ENCODE measurements at places on chromosomes 7 and 10. TPM values are rescaled to one million over a fixed set of nuclear protein-coding genes. Genes with fewer than 3 reads are reported as not detected.

Gene WDR86
- 0.33 TPM for total RNA-seq

Gene SLC39A12
- not detected for total RNA-seq

Gene GIMAP2
- total RNA-seq, result 19.5 TPM

Gene TRPV5
- 0.17 TPM for total RNA-seq

Gene GARIN1A
- total RNA-seq, result 1.2 TPM

Gene HOXA7
- not detected for total RNA-seq

Gene NEUROD6
- total RNA-seq, result not detected

Gene BTBD16
- total RNA-seq, result not detected

Gene HACD1
- 2.6 TPM for total RNA-seq

Gene SYNPO2L
- total RNA-seq, result not detected

Gene CALML3
- total RNA-seq, result not detected

Gene UTF1
- not detected for total RNA-seq

Gene NKX2-3
- total RNA-seq, result not detected

DNA sequence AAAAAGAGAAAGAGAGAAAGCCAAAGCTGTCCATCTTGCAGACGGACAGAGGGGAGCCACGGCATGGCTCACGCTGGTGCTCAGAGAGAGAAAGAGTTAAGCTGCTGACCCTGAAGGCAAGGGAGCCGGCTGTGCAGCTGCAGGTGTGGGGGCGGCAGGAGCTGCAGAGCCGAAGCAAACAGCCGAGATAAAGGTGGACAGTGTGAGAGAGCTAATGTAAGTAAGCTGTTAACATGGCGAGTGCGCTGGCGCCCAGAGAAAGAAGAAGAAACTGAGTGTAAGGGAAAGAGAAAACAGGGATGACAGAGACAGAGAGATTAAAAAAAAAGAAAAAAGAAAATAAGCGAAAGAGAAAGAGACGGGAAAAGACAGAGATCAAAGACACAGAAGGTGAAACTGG is 18.2 kb downstream of the COL17A1 start:
- no peak for DNase-seq

DNA sequence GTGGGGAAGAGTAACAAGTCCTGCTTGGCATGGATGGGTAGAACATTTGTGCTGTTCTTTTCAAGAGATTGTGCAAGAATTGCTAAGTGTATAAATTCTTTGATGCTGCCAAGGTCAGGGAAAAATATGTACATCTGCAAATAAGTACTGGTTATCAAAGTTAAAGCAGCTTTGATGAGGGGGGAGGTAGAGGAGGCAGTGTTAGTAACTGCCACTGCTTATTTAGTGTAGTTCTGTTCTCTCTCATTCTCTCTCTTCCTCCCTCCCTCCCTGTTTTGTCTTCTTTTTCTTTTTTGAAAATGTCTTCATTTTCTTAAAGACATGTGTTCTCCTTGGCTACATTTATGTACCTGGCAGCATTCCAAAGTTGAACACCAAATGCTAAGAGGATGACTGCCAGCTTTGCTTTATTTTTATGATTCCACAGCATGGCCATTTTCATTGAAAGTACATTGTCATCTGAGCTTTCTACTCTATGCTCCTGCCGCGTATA is 18.6 kb downstream of the CACNB2 start:
- DNase-seq, result no peak

- no peak for DNase-seq
These were observed 330.0 kb downstream of the BBS9 start for GRCh38 chr7:33459340-33459751.

GRCh38 chr10:16891375-16892313 is 74.4 kb upstream of the RSU1 start:
- DNase-seq, result no peak

GRCh38 chr10:77157248-77158019 is 480.2 kb downstream of the KCNMA1 start:
- DNase-seq, result no peak

- DNase-seq, result no peak
These were observed 337.5 kb upstream of the KAT6B start for GRCh38 chr10:74488907-74489306.

- DNase-seq, result no peak
These were observed 8.7 kb downstream of the ATP6V0E2 start for GRCh38 chr7:149882248-149883047.

GRCh38 chr7:157684909-157685429 is 348.2 kb downstream of the DNAJB6 start:
- DNase-seq, result no peak

- DNase-seq, result peak; percentile 47
These were observed 574 bp upstream of the IL6 start for GRCh38 chr7:22726345-22726906.

GRCh38 chr7:41439515-41439879 is 263.4 kb downstream of the INHBA start:
- no peak for DNase-seq

GRCh38 chr10:45470098-45471012 is 96.3 kb downstream of the ALOX5 start:
- peak; percentile 26 for DNase-seq

DNA sequence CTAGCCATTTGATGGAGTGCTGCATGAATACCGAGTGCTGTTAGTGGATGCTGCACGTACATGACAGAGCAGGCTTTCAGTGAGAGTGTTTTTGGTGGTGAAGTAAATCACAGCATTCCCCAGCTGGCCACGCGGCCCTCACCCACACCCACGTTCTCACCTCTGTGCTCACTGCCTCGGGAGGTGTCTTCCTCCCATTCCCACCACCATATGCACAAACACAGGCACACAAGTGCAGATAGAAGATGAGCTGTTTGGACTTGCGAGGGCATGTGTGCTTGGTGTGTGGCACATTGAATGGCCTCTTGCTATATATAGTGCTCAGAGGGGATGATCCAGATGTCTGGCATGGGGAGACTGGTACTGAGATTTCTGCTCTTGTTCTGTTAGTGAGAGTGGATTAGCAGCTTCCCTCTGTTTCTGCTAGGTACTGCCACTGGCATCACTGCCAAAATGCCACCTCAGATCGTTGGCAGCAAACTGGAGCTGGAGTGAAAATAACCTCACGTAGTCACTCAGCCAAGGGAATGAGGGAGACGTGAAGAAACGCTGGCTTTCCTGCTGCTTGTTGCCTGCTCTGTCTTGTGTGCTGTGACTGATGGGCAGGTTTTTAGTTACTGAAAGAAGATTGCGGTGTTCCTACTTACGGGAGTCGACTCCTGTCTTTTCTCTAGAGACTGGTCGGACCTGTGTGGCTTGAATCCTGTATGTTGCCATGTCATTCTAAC is 19.1 kb downstream of the DNAJB6 start:
- no peak for DNase-seq

DNA sequence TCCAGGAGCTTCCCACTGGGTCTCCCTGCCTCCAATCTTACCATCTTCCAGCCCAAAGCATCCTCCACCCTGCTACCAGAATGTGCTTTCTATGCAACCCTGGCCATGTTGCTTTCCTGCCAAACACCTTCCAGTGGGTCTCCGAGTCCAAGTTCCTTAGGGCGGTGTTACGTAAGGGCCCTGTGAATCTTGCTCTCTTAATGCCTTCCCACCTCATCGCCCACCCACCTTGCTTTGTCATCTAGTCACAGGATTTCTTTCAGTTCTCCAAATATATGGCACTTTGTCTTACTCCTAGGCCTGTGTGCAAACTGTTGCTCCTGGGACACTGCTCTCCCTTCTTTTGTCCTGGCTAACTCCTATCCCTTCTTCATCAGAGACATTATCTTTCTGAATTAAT is 344.5 kb downstream of the RPS24 start:
- DNase-seq, result no peak

GRCh38 chr10:131779661-131780394 is 121.0 kb upstream of the PPP2R2D start:
- no peak for DNase-seq

DNA sequence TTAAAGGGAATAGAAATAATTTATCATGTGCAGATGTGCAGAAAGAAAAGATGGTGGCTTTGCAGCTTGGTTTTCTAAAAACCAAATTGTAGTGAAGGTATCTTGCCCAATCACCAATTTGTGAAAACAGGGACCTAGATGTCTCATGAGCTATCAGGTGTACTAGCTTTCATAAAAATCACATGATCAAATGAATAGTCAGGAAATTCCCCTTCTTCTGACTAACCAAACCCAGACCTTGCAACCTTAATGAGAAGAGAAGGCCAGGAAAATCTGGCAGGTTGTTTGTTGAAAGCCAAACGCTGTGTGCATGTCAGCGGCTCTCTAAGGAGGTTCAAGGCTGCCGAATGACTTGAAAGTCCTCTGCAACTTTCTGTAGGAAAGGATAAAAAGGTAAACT is 304.4 kb upstream of the NRP1 start:
- DNase-seq, result no peak

DNA sequence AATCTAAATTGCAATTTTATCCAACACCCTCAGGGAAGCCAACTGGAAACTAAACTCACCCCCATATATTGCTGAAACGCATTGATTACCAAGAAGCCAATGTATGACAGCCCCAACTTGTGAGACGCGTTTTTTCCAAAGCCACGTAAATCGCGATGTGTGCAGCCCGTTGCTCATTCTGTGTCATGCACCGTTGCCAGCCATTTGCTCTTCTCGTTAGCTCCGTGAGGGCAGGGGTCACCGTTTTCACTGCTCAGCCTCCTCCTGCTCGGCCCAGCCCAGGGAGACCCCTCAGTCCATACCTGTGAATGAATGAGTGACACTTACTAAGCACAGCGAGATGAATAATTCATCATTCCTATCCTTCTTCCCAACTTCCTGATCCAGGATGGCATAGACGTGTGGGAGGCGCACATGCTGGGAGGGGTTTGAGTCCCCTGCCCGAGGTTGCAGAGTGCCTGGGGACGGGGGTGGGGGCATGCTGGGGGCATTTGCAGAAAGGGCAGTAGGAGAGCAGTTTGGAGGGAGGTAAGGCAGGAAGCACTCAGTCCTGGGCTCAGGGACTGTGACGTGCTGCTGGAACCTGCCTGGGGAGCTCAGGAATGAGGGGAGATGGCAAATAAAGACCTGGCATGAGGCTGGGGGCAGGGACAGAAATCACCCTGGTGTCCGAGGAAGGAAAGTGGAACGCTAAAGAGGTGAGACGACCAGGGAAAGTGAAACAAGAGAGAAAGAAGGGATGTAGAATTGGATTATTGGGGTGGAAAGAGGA is 104.2 kb upstream of the SDK1 start:
- DNase-seq, result no peak

DNA sequence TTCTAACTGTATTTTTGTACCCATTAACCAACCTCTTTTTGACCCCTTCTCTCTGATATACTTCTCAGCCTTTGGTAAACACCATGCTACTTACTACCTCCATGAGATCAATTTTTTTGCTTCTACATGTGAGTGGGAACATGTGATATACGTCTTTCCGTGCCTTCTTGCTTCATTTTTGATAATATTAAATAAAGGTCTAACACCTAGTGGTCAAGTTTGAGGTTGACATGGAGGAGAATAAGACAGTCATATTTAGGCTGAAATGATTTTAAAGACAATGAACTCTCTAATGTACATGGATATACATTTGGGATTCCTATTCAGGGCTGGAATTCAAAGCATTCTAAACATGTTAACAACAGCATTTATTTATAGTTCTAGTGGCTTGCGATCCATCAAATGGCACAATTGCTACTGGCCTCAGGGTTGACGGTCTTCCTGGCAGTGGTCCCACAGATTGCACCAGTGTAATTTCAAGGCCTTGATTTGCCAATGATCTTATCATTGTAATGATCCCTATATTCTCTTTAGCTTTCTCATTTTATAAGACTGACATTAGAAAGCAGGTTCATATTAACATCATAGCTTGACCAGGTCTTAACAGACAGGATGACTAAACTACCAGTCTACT is 315.9 kb upstream of the ETV1 start:
- no peak for DNase-seq

- DNase-seq, result no peak
These were observed 8.8 kb downstream of the PDAP1 start for GRCh38 chr7:99399597-99399996.

DNA sequence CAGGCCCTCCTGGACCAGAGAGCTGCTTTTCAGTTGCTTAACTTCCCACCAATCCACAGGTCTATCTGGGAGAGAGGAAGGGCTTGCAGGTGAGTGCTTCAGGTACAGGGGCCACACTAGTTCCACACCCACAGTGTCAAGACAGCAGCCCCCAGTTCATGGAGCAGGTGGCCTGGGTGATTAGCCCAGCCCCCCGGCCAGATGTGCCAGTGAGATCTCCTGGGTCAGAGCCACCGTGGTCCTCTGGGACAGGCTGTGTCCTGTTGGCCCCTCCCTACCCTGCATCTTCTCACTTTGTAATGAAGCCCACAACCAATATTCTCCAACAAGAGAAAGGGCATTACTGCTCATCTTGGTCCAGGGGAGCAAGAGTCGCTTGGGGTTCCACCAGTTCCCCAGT is 30.6 kb downstream of the DRGX start:
- DNase-seq, result no peak

DNA sequence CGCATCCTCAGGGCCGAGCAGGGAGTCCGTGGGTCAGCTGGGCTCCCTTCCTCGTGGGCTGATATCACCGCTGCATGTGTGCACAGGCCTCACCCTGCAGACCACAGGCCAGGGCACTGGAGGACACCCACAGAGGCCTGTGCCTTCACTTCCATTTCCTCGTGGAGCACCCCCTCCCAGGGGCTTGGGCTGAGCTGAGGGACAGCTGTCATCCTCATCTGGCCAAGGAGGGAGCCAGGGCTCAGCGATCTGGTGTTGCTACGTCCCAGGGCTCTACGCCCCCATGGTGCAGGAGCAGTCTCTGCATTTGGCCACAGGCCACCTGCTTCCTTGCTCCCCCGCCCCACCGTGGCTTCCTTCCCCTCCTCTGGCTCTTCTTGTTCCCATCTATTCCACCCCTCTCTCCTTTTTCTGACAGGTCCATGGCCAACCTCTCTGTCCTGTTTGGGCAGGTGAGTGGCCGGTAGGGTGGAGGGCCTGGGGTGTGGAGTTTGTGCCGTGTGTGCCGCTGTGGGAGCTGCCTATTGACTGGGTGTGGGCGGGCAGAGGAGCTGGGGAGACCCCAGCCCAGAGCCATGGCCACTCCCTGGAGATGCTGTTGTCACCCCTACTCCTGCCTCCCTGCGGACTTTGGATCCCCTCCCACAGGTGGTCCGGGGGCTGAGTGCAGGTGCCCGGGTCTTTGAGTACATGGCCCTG is 8.3 kb upstream of the ASIC3 start:
- DNase-seq, result no peak

- no peak for DNase-seq
These were observed 837.1 kb downstream of the LRMDA start for GRCh38 chr10:76268530-76268929.

DNA sequence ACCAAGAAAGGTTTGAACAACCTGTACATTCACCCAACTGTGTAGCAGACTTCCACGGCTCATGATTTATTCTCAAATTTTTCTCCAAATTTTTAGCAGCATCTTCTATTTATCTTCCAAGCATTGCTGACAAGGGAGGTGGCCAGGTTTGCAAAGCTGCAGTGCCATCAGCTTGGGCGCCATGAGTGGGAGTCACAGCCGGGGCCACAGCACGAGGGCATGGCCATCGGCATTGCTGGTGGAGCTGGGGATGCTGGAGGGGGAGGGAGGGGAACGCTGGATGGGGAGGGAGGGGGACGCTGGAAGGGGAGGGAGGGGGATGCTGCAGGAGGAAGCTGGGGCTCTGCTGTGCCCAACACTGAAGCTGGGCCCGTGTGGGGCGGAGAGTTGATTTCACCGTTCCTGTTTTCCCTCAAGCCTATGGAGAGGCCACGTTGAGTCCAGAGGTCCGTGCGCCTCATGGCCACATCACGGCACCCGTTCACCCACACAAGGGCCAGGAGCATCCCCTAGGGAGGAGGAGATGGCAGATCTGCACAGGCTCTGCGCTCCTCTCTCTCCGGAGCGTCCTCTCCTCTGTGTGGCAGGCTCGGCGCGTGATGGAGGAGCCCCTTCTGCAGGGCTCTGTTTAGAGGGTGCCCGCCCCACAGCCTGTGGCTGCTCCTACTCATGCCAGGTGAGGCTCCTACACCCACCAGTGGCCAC is 520.2 kb downstream of the DNAJB6 start:
- DNase-seq, result no peak
